CMK (cell line): ENCODE measurements at places on chromosomes 16 and 17.

GRCh38 chr17:42687707-42688320 is 5.5 kb downstream of the CNTNAP1 start:
- no peak for DNase-seq

DNA sequence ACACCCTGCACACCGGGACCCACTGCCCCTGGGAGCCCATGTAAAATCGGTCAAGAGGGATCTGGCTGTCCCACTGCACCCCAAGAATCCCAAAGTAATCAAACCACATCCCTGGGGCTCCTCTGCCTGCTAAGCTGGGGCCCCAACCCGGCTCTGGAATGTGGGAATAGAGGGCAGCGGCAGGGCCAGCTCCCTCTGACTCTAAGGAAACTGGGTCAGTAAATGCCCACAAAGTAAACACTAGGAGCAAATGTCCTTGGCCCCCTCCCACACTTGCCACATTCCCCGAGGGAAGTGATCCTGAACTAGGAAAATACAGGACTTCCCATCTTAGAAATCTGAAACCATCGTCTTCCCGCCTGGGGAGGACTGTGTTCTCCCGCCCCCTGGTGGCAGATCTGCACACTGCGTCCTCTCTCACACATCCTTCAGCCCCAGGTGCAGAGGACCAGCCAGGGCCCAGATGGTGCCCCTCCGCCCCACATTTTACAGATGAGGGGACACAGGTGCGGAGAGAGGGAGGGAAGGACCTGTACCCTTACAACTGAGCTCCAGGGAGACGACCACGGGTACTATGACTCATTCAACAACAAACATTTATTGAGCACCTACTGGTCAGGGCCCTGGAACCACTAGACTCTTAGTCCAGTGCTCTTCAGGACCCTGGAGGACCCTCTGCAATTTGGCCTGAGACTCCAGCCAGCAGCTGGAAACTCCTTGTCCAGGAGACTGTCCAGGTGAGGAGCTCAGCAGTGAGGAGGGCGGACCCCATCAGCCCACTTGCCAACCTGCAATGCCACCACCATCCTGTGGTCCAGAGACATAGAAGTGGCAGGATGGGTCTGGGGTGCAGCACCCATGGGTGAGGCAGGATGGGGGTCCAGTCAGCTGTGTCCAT is 10.1 kb downstream of the P3H4 start:
- DNase-seq = no peak

DNA sequence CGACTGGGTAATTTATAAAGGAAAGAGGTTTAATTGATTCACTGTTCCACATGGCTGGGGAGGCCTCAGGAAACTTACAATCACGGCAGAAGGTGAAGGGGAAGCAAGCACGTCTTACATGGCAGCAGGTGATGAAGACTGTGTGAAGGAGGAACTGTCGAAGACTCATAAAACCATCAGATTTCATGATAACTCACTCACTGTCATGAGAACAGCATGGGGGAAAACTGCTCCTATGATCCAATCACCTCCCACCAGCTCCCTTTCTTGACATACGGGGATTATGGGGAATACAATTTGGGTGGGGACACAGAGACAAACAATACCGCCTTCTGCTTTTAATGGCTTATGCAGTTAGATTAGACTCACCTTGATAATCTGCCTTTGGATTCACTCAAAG is 19.4 kb upstream of the IRF8 start:
- DNase-seq = no peak

- DNase-seq = no peak
Observed at GRCh38 chr17:28763804-28764266, 20.0 kb downstream of the TRAF4 start.

GRCh38 chr17:82740906-82741759 is 5.7 kb downstream of the FN3K start:
- DNase-seq = no peak
